ENCODE measurements at places on chromosomes 16 and 17.

GRCh38 chr17:75240394-75241142 lies 20.8 kb downstream of the GGA3 start:
- DNase-seq: no peak

DNA sequence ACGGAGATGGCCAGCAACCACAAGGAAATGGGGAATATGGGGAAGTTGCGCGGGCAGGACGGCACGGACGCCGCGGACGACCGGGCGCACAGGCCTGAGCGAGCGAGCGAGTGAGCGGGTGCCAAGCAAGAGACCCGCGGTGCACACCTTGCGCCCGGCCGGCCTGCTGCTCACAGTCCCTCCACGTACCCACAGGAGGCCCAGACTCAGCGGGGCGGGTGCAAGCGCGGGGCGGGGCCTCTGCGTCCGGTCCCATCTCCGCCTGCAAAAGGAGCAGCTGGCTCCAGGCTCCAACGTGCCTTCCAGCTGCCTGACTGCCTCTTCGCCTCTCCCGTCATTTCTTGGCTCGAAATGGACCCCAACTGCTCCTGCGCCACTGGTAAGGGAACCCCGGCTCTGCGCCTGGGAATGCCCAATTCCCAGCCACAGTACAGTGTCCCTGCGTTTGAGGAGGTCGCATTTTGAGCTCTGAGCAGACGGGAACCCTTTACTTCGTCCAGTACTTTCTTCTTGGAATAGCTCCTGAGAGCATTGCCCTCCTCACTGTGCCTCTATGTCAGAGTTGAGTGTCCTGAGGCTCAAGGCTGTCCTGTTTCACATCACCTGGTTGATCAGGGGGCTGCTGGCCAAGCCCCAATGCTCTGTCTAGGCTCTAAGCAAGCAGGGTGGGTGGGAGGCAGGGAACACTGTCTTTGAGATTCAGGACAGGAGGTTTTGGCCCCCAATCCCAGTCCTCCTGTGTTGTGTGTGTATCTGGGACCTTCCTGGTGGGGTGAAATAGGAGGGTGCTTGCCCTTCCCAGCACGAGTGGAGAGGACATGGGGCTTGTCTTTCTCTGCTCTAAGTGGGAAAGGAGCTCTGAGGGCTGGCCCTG lies 8.1 kb upstream of the MT1E start:
- DNase-seq: no peak

DNA sequence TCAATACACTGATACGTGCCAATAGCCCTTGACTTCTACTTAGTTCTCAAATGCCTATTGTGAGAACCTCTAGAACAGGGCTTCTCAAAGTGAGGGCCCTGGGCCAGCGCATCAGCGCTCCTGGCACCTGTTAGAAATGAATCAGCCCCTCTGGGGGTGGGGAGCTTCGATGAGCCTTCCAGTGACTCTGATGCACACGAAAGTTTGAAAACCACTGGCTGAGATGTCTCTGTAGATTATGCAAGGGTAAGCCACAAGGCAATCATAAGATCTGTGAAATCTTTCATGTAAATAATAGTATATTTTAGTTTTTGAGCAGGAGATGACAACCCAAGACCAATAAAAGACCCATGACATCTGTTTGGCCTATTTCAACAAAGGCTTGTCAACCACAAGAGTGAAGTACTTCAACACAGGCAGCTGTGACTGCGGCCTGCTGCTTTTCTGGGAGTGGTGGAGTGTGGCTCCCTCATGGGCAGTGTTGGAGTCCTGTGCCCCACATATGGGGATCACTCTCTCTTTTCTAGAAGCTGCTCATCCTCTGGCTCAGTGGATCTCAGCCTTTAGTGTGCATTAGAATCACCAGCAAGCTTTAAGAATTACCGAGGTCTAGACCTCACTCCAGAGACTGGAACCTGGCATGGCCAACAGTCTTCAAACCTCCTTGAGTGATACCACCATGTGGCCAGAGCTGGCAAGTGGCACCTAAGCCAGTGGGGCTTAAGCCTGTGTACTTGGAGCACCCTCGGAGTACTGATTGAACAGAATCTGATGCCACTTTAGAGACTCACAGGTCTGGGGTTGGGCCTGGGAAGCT lies 5.8 kb downstream of the MTHFSD start:
- no peak for DNase-seq

- no peak for DNase-seq
These were observed 19.1 kb downstream of the SDR42E2 start for GRCh38 chr16:22181426-22181825.
